ENCODE measurements at places on chromosomes 7 and 10.

GRCh38 chr7:128207609-128208008 lies 33.5 kb upstream of the LEP start:
- DNase-seq: no peak

GRCh38 chr10:132508581-132509443 lies 28.8 kb upstream of the INPP5A start:
- DNase-seq: peak; percentile 45

- DNase-seq: no peak
Observed at GRCh38 chr7:115133248-115133647, 211.4 kb downstream of the MDFIC start.

DNA sequence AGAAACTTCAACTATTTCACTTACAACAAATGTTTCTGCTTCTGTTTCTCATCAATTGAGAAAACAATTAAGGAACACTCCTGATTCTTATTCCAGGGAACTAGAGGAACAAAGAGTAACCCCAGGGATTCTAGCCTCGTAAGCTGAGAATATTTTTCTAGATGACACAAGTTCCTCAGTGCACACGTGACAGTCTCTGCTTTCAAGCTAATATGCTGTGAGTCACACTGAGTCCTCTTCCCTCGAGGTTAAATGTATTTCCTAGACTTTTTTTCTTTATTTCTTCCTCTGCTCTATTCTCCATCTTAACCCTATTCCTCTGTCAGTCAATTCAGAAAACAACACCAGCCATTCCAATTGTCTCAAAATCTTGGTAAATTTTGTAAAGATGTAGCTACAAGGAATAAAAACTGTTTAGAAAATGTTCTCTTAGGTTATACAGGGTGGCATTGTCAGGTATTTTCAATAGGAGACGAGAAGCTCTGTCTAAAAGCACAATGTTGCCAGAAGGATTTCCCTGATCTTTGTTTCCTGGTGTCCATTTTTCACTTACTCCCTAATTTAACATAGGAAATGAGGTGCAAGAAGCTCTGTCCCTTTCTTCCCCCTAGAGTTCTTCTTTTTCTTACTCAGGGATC lies 5.8 kb upstream of the C1GALT1 start:
- peak; percentile 84 for DNase-seq

DNA sequence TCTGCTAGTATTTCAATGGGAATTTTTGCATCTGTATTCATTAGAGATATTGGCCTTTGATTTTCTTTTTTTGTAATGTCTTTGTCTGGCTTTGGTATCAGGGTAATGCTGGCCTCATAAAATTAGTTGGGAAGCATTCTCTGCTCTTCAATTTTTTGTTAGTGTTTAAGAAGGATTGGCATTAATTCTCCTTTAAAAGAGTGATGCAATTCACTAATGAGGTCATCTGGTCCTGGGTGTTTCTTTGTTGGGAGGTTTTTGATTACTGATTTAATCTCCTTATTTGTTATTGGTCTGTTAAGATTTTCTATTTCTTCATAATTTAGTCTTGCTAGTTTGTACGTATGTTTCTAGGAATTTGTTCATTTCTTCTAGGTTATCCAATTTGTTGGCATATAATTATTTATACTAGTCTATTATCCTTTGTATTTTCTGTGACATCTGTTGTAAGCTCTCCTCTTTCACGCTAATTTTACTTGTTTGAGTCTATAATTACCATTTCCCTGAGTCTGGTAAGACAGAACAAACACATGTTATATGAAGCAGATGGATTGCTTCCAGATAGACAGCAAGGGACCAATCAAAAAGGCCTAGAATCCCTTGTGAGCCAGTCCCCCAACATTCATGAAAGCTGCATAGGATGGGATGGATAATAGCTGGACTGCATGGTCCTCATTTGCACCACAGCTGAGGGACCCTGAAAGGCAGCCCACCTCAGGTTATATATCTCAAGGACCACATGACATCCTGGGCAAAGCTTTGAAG lies 54.4 kb downstream of the MTPAP start:
- no peak for DNase-seq
